GF-D8 (cell line): ENCODE measurements at places on chromosomes 4 and X.

DNA sequence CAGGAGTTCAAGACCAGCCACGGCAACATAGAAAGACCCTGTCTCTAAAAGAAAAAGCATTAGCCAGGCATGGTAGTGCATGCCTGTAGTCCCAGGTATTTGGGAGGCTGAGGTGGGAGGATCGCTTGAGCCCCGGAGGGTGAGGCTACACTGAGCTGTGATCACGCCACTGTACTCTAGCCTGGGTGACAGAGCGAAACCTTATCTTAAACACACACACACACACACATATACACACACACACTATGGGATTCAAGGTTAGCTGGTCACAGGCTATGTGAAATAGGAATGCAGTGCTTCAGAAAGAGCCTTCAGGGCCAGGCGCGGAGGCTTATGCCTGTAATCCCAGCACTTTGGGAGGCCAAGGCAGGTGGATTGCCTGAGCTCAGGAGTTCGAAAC, 23.5 kb downstream of the NLGN3 start:
- DNase-seq, result no peak

- DNase-seq, result no peak
Measured at GRCh38 chrX:39318506-39319343, 517.5 kb downstream of the MID1IP1 start.

- no peak for DNase-seq
Measured at GRCh38 chrX:39159921-39160507, 358.8 kb downstream of the MID1IP1 start.

DNA sequence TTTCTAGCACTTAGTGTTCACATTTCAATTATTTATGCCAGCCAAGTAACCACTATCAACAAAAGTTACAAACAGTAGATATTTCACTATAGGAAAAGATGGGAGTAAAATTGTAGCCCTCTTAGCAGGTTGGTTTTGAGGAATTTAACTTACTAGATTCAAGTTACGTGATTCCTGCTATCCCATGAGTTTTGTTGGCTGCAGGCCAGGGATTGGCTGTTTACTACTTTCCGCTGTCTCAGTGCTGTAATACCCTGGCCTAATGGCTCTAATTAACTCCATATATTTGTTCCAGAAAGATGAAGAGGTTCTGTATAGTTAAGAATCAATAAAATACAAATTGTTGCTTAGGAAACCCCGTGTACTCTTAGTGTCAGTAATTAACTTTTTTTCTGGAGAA, 55.5 kb upstream of the MAGED1 start:
- no peak for DNase-seq

GRCh38 chr4:74037076-74037955, 1.2 kb downstream of the CXCL3 start:
- no peak for DNase-seq

DNA sequence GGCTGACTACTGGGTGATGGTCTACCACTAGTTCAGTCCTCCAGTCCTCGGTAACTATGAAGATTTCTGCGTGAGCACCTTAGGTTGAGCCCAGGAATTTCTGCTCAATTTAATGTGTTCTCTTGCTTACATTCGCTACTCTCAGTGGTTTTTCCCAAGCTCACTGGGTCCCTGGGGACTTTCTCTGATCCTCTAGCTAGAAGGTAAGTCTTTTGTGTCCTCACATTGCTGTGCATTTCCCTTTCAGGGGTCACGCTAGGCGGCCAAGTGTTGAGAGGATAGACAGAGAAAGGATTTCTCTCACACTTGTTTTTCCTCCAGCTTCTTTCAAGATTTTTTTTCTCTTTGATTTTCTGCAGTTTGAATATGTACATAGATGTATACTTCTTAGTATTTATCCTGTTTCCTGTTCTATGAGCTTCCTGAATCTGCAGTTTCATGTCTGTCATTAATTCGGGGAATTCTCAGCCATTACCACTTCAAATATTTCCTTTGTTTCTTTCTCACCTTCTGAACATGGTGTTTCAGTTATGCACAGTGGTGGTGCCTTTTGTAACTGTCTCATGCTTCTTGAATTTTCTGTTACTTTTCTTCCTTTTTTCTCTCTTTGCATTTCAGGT, 17.5 kb downstream of the MAGEA9 start:
- DNase-seq, result no peak

GRCh38 chrX:1300449-1300848, 31.8 kb downstream of the CSF2RA start:
- no peak for DNase-seq

- DNase-seq, result no peak
Measured at GRCh38 chr4:106898621-106899230, 137.4 kb downstream of the DKK2 start.

DNA sequence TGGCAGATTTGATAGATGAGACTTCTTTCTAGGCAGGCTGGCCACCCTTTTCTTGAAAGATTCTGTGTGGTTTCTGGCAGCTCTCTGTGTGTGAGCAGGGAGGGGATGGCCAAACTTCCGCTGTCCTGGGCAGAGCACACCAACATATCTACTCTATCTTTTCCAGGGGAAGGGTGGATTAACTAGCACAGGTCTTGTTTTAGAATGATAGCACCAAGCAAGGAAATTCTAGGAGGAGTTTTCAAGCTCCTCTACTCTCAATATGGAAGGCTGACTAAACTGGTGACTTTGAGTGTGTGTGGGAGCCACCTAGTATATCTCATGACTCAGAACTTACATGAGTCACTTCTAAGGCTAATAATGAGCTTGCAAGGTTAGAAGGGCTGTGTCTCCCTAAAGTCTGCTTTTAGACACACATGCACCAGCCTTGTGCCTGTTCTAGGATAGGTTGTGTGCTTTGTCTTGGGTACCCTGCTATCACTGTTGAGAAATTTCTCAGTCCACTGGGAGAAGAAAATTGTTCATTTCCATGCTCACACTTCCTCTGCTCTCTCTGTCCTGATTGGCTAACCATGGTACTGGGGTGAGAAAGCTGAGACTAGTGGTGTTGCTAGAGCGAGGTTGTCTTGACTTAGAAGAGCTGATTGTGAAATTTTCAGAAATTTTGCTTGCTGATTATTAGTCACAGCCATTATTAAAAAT, 72.9 kb downstream of the YIPF6 start:
- no peak for DNase-seq

DNA sequence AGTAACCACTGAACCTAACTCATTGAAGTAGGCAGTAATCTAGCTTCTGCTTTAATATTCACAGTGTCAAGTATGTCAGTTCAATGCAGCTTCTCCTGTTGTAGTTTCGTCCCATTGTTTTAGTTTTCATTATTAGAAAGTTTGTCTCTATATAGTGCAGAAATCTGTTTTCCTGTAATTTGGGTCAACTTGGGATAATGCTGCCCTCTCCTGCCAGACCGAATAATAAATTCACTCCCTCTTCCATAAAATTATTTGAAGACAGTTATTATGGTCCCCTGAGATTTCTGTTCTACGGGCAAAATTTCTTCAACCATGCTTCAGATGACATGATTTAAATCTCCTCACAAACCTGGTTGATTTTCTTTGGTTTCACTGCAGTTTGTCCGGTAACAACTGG, 4.6 kb upstream of the LUZP4 start:
- no peak for DNase-seq

DNA sequence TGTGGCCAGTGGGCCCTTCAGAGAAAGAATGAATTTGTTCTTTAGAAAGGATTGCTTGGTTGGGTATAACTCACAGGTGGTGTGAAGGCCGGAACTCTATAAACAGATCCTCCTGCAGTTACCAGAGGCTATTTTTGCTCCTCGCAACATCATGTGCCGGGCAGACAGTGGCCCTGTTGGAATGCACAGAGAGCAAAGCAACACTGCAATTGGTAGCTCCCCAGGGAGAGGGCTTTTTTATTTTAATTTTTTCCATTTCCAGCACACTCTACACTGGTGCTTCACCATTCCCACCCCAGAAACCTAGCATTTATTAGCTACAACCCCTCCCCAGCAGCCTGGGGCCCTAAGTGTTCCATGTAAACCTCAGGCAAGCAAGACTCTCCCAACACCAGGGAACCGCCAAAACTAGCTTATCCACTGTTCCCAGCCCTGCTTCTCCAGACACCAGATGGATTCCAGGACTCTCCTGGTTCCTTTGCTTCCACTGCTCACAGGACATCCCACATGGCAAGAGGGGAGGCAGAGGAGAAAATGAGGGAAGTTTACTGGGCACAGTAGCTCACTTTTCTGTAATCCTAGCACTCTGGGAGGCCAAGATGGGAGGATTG, 75.1 kb upstream of the TMEM164 start:
- no peak for DNase-seq

GRCh38 chr4:183840311-183840710, 64.8 kb upstream of the STOX2 start:
- DNase-seq, result no peak

DNA sequence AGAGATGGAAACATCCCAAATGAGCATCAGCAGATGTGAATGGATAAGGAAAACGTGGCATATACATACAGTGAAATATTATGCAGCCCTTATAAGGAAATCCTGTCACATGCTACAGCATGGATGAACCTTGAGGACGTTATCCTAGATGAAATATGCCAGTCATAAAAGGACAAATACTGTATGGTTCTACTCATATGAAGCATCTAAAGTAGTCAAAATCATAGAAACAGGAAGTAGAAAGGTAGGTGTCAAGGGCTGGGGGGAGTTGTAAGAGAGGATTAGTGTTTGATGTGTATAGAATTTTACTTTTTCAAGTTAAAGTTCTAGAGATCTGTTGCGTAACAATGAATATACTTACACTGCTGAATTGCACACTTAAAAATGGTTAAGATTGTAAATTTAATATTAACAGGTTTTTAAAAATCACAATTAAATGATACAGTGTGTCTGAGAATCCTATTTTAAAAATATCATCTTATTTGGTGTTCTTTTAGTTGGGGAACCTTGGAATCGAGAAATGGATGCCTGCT, 58.5 kb downstream of the KDM6A start:
- no peak for DNase-seq

DNA sequence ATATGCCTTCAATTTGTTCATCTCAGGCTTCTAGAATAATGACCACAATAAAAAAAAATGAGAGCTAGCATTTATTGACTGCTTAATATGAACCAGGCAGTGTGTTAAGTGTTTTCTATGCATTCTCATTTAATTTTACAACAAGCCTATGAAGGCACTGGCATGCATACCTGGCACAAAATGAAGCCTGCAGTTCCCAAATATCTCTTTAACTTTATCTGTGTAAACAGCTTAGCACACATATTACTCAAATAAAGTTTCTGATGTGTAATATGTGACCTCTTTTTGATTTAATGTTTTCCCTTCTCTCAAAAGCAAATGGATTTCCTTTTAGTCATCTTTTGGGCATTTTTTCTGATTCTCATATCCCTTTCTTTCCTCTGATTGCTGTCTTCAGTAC, 671.8 kb downstream of the PCDH7 start:
- no peak for DNase-seq

GRCh38 chr4:154126276-154126675, 337.4 kb upstream of the SFRP2 start:
- no peak for DNase-seq

DNA sequence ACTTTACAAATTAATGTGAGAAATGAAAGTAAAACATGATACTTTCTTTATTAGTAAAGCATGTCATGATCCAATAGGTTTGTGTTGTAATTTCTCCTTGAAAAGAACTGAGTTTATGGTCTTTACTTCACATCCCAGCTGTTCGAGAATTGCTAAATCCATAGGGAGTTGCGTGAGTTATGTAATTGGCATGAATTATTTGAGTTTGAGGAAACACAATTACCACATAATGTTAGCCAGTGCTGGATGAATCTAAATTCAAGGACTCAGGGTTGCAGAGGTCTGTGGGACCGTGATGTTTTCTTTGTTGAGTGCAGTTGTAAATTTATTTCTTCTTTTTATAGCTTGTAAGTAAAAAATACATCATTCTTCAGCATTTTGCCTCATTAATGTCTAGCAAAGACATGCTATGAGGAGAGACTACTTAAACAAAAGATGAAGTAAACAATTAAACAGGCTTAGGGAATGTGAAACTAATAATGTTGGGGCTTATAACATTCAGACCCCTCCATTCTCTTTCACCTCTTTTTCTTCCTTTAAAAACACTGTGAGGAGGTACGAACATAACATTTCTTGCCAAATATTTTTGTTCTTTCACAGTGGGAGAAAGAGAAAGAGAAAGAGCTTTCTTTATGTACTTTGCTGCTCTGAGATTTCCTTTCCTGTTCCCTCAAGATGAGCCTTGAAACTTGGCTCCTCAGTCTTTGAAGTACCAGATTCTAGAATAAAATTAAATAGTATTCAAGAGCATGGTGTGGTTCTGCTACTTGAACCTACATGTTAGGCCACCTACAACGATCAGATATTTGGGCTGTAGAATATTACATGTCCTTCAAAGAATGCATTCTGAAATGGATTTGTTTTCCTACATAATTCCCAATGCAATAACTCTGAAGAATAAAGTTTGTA, 159.6 kb upstream of the ANK2 start:
- no peak for DNase-seq

- DNase-seq, result no peak
Measured at GRCh38 chrX:47683184-47683828, 24.3 kb upstream of the UXT start.
